ENCODE measurements at places on chromosomes 5 and 9.

GRCh38 chr9:18678821-18679590 is 205.1 kb downstream of the ADAMTSL1 start:
- no peak for DNase-seq

DNA sequence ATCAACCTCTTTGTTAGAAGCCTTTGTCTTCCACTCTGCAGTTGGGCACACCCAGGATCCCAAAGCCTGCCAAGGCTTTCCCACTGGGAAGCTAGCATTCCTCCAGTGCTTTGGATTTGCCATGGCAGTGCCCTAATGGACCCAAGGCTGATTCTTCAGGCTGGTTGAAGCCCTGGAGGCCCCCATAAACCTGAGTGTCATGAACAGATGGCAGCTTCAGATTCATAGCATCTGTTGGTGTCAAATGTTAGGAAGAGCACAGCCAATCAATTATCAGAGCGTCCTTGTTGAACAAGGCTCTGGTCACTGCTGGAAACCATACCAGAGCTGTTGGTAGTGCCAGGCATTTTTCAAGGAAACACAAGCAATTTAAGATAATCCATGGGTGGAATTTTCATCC is 241.1 kb upstream of the KLF4 start:
- DNase-seq: no peak

- no peak for DNase-seq
Observed at GRCh38 chr9:129227843-129228189, 49.8 kb upstream of the IER5L start.

DNA sequence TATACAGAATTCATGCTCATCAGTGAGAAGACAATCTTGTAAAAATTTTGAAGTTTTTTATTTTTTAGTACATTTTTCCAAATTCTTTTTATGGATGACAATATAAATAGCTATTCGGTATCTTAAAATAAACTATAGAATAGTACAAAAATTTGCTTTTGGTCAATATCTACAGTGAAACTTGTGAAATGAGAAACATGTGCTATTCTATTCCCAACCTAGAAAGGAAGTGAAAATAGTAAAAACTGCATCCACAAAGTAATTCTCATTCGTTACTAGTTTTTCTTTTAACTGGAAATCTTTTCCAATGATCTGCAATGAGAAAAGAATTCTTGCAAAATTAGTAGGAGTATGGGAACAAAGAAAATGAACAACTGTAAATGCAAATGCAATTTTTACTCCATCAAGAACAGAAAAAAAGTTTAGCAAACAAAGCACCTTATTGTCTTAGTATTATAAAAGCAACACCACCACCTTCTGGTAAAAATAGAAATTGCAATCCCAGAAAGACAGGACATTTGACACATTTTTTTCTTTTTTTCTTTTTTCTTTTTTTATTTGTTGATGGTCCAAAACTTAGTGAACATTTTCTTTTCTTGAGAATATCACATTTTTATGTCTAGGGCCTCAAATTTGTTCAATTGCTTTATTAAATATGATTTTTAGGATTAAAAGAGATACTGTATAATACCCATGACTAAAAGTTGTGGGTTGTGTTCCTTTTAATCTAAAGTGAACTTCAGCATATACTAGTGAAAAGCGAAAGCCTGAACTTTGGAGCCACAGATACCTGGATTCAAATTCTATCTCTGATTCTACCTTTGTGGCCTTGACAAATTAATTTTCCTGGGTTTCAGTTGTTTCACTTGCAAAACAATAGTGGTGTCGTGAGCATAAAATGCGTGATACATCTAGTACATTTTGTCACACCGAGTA is 72.3 kb downstream of the SLCO4C1 start:
- no peak for DNase-seq

DNA sequence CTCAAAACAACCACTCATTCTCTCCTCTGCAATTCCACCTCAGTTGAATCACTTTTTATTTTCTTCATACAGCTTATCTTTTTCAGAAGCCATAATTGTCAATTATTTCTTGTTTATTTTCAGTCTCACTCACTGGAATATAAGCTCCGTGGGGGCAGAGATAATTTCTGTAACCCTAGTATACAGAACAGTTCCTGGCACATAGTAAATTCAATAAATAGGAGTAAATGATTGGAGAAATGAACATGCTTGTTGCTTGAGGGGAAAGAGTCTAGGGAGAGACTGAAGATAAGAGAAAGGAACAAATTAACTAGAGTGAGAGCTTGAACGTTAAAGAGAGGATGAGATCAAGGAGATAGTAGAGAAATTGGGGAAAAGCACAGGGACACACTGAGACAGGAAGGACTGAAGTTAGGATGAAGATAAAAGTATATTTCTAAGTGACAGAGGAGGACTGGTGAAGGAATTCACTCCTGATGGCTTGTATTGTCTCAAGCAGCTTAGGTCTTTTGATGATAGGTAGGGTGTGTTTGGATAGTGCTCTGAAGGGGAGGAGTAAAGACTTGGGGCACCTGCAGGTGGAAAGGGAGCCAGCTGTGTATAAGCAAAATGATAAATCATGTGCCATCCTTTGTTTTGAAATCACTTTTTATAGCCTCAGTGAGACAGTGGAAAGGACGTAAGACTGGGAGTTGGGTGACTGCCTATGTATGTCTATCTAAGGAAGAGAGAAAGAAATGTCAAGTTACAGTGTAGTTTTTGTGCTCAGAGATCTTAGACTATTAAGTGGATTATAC is 2.2 kb downstream of the NAA35 start:
- DNase-seq: no peak

Measured in NCI-H1105 (cell line).